ENCODE measurements at places on chromosomes 7 and 10.
A peak's percentile ranks its signal among the peaks of the same experiment; 100 is the strongest.

GRCh38 chr10:33229252-33229948 lies 105.1 kb downstream of the NRP1 start:
- peak; percentile 34 for DNase-seq

DNA sequence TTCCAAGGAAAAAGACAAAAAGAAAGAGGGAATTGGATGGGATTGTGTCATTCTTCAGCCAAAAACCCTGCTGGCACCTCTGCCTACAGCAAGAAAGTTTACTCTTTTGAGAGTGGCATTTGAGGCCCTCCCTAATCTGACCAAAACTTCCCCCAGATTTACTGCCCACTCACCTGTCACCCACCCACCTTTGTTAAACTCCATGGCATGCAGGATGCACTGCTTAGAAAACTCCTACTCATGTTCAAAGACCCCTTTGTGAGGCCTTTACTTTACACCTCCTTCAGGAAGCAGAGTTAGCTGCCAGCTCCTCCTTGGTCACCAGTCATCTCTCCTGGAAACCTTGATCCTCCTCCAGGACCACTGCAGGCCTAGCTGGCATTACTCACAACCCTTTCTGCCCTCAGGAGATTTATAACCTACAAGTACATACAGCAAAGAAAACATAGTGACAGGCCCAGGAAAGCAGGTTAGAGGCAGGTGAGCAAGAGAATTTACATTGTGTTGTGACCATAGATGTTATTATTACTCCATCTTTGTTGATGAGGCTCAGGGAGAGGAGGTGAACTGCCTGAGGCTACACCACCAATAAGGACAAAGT lies 10.3 kb upstream of the PLAC9 start:
- no peak for DNase-seq

DNA sequence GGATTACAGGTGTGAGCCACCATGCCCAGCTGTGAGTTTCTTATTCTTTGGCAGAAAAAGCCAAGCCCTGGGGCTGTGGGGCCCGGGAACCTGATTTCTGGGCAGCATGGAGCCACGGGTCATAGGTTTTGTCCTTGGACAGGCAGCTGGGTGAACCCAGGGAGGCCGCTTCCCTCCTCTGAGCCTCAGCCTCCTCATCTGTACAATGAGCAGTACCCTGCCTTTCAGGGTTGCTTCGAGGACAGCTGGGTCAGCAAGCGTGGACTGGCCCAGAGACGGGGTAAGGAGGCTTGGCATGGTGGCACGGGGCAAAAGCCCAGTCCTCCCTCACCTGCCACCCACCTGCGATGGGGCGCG lies 84.1 kb upstream of the GNA12 start:
- no peak for DNase-seq

GRCh38 chr10:32055478-32056135 lies 618 bp downstream of the KIF5B start:
- peak; percentile 26 for DNase-seq

GRCh38 chr10:49281461-49281860 lies 17.5 kb upstream of the C10orf71 start:
- no peak for DNase-seq

DNA sequence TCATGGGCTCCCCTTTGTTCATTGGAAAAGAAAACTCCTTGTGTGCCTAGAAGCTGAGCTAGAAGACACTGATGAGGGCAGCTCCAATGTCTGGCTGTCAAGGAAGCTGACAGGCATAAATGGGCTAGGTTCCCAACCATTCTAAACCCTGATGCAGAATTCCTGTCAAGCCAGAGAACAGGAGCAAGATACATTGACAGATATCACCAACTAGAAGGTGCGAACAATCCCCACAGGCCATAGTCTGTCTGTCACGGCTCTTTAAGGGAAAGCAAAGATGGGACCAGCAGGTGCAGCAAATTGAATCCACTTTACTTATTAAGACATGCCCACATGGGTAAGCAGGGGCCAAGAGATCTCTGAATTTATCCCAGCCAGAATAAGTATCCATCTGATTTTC lies 617.9 kb upstream of the POT1 start:
- no peak for DNase-seq

- DNase-seq: no peak
Measured at GRCh38 chr10:80702143-80702542, 164.4 kb downstream of the SH2D4B start.

GRCh38 chr7:132023466-132023865 lies 467.0 kb upstream of the PODXL start:
- no peak for DNase-seq

GRCh38 chr7:106071356-106071998 lies 40.6 kb downstream of the SYPL1 start:
- DNase-seq: peak; percentile 89

GRCh38 chr10:28833313-28833712 lies 156.0 kb downstream of the BAMBI start:
- no peak for DNase-seq

All from NCI-H510A treated with DMSO at 0.1 percent for 48 hours (cell line).